ENCODE measurements at places on chromosomes 5 and 9.

DNA sequence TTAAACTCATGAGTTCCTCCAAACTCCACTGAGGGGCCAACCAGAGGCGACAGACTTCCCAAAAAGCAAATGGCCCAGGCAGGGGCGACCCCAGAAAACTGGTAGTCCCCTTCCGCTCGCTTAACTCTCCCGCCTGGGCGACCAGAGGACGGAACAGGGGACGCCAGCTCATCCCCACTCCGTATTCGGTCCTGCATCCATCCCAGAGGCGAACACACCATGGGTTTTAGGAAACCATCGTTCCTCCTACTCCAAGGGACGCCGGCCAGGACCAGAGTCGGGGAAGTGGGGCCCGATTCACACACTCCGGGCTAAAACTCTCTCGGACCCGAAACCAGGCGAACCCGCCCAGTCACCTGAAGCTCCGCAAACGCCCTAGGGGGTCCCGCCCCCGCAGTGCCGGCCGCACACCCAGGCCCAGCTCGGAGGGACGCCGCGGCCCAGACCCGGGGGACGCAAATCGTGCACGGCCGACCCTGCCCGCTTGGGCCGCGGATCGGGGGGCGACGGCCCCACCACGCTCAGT, 478 bp downstream of the TEX10 start:
- peak; percentile 50 for DNase-seq

DNA sequence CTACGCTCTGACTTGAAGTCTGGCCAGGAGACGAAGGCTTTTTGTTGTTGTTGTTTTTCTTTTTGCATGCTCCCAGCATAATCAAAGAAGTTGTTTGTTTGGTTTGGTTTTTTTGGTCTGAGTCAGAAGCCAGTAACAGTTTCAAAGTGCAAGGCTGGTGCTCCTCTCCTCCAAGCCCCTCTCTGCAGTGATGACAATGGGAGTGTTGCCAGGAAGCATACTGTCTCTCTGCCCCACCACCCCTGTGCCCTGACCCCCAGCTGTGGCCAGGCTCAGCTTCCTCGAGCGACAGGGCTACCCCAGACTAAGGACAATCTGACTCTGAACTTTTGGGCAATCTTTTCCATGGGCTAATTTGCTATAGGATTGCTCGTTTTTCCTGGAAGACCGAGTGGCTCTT, 173.8 kb upstream of the PITX1 start:
- DNase-seq: no peak

GRCh38 chr5:62653864-62654575, 75.4 kb downstream of the LRRC70 start:
- DNase-seq: no peak

GRCh38 chr9:86700629-86701028, 246.7 kb downstream of the GAS1 start:
- DNase-seq: no peak

DNA sequence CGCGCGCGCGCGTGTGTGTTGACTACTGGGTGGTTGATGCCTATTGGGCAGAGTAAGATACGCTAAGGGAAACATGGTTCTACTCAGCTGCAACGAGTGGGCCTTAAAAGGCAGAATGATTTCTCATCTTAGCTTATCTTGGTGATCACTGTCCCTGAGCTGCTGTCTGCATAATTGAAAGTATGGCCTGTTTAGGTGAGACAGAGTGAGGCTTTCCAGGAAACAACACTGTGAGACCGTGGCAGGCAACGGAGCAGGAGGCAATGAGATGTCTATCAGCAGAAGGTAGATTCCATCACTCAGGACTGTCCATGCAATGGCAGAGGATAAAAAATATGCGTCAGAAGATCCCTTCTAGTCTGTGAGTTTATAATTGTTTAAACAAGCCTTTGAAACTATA, 277.2 kb downstream of the TRIM32 start:
- no peak for DNase-seq

Data from GM13977 (cell line).